DMS79 treated with DMSO at 0.1 percent for 48 hours (cell line): ENCODE measurements at places on chromosomes 5 and 9.

- no peak for DNase-seq
Observed at GRCh38 chr5:121701731-121702130, 150.0 kb upstream of the FTMT start.

DNA sequence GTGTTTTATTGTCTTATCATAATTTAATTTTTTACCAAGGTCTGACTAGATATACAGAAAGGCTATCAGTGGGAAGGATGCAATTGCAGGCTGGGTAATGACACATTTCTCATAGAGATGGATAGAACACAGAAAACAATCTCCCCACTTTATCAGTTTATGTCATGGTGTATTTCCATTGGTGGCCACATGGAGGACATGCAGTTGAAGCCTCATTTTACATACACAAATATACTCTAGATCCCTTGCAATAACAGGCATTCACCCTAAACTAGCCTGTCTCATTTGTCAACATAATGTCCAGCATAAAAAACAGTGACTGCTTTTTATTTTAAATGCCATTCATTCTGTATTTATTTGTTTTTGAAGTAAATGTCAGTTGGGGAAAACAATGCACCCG, 526.3 kb downstream of the GABRG2 start:
- DNase-seq = no peak

DNA sequence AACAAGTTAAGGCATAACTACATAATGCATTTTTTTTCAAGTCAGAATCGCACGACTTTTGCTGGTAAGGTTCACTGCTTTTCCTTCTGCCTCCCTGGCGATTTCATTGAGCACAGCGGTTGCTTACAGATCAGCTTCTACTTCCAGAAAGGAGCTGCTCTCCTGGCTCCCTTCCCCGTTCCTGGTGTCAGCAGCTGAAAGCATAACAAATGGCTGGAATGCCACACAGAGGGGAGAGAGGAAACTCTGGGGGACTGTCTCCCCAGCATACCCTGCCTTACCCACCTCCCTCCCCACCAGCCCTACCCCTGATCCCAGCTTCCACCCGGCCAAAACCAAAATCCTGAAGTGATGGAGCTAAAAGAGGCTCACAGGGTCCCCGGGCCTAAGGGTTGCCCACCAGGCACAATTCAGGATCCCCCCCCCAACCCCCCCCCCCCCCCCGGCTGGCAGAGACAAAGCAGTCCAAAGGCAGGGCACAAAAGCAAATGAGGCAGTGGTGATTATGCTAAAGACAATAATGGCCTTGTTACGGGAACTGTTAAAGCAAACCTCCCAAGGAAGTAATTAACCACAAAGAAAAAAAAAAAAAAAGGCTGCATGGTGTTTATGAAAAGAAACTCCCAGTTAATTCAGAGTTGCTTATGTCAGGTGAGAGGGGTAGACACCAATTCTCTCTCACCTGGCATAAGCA, 126.1 kb upstream of the WWC1 start:
- no peak for DNase-seq

DNA sequence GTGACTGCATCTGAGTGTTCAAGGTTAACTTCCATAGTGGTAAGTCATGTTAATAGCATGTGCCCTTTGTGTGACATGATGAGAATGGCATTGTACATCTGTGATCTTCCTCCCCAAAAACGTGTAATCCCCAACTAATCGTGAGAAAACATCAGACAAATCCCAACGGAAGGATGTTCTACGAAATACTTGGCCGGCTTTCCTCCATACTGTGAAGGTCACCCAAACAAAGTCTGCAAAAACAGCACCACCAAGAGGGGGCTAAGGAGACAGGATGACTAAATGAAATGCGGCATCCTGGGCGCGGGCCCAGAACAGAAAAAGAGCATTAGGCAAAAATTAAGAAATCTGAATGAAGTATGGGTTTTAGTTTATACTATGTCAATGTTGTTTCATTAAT, 81.8 kb downstream of the MED10 start:
- no peak for DNase-seq

DNA sequence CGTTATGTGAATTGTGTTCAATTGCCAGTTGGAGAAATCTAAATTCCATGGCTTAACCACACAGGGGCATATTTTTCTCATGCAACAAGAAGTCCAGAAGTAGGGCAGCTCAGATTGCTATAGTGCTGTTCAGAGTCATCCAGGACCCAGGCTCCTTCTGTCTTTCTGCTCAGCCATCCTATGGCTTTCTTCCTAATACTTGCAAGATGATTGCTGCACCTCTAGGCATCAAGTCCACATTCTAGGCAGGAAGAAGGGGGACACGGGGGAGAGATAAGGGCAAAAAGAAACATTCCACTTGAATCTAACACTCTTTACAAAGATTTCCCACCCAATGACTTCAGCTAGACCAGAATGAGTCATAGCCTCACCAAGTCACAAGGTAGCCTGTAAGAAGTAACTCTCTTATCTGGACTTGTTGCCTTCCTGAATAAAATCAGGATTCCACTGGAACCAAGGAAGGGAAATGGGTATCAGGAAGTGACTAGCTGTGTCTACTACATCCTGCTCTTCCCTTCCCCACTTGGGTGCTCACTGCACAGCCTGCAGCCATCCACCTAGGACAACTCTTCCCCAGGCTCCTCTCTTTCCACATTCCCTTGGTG, 5.3 kb downstream of the ERAP2 start:
- DNase-seq = no peak

- no peak for DNase-seq
Observed at GRCh38 chr5:167759057-167759821, 532.2 kb upstream of the WWC1 start.

GRCh38 chr5:58407042-58407719, 52.7 kb downstream of the PLK2 start:
- DNase-seq = no peak

DNA sequence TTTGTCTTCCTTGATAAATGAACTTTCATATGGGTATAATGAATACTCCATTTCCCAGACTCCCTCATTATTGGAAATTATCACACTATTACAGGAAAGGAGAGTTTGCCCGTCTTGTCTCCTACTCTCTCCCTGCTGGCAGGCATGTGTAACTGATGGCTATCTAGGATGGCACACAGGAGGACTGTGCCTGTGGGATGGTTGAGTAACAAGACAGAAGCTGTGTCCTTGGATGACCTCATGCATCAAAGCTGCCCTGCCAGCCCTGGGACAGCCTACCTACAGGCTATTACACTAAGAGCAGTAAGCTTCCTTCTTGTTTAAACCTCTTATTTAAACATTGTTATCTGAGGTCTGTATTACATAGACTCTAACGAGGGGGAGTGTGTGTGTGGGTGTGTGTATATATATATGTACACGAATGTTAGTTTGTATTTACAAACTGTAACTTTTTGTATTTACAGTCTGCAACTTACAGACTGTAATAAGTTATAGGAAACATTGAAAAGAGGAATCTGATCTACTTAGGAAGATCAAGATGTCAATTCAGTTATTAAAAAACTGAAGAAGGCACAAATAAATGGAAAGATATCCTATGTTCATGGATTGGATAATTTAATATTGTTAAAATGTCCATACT, 247.6 kb upstream of the ACO1 start:
- no peak for DNase-seq
